ENCODE measurements at places on chromosomes 7 and 10.

DNA sequence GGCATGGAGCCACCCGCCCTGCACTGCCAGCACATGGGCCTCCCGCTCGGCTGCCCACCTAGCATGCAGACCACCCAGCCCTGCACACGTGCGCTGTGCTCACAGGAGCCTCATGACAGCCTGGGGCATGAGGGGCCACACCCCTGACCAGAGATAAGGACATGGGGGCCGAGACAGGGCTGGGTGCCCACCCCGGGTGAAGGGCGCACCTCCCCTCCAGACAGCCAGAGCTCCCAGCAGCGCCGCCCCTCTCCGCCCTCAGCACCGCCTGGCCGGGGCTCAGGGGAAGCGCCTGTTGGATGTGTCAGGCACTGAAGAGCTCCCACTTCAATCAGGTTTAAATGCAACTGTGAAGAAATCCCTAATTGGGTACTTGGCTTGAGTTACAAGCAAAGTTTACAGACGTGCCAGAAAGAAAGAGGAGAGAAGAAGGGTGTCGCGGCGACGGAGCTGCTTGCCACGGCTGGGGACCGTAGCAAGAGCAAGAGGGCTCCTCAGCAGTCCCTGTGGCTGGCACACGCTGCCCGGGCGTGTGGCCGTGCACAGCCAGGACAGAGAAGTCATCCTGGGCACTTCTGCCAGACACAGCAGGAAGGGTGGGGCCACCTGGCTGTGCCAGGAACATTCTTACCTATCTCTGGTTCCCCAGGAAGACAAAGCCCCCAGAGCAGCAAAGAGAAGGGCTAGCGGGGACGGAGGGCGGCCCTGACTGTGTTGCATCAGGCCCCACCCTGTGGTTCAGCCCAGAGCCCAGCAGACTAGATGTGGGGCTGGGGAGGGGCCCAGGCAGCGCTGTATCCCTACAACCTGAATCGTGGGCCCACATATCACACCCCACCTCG, 247.4 kb downstream of the ELFN1 start:
- no peak for DNase-seq

GRCh38 chr10:60572511-60573194, 183.0 kb upstream of the ANK3 start:
- DNase-seq = no peak

DNA sequence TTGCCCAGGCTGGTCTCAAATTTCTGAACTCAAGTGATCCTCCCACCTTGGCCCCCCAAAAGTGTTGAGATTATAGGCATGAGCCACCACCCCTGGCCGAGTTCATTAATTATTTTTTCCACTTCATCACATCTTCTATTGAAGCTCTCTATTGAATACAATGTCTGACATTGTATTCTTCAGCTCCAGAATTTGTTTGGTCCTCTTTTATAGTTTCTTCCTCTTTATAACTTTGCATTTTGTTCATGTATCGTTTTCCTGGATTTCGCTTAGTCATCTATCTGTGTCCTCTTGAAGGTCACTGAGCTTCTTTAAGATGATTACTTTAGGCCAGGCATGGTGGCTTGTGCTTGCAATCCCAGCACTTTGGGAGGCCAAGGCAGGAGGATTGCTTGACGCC, 30.2 kb downstream of the NOM1 start:
- no peak for DNase-seq

- DNase-seq = no peak
Observed at GRCh38 chr10:118961436-118961835, 68.1 kb upstream of the NANOS1 start.

DNA sequence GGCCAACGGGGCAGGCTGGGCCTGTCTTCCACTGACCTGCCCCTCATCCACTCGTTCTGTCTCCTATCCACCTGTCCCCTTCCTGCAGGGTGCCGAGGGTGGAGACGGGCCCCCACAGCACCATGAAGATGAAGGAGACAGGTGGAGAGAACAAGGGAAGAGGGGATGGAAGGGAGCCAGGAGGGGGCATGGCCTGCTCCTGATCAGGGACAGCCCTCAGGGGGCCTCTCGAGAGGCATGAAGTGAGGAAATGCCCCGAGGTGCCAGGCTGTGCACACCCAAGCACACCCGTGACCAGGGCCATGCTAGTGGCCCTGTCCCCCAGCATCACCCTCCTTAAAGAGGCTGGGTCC, 111.2 kb downstream of the ZMIZ1 start:
- no peak for DNase-seq

GRCh38 chr7:101108330-101108857, 18.5 kb upstream of the SERPINE1 start:
- no peak for DNase-seq
